ENCODE measurements at places on chromosomes 16 and 17. TPM values are rescaled to one million over a fixed set of nuclear protein-coding genes. Genes with fewer than 3 reads are reported as not detected.

Gene USP31
- total RNA-seq: 11.9 TPM

Gene EME2
- total RNA-seq: 54.6 TPM

Gene TMEM114
- not detected for total RNA-seq

Gene OR4D1
- total RNA-seq: not detected

Gene SGF29
- total RNA-seq: 52.7 TPM

Gene SOCS1
- total RNA-seq: 17.4 TPM

Gene KLHDC4
- 39.4 TPM for total RNA-seq

Gene COG7
- total RNA-seq: 57.0 TPM

Gene PYDC1
- not detected for total RNA-seq

Gene TMEM132E
- total RNA-seq: not detected

Gene PPL
- 50.0 TPM for total RNA-seq

Gene SYNGR3
- total RNA-seq: 3.9 TPM

GRCh38 chr16:48086422-48086821, 69.4 kb downstream of the ABCC12 start:
- no peaks in the 10 kb centered on the region for H3K36me3 ChIP-seq
- H3K4me3 ChIP-seq: no peak overlapping the region
- no peak overlapping the region for H3K27ac ChIP-seq
- H3K27me3 ChIP-seq: no peaks in the 10 kb centered on the region
- no peak for DNase-seq
- H3K4me1 ChIP-seq: no peaks in the 10 kb centered on the region

- no peak overlapping the region for H3K4me3 ChIP-seq
- H3K4me1 ChIP-seq: peaks cover 4% of the 10 kb centered on the region
- H3K27me3 ChIP-seq: no peaks in the 10 kb centered on the region
- no peak for DNase-seq
- H3K36me3 ChIP-seq: no peaks in the 10 kb centered on the region
These were observed 2.9 kb downstream of the SLC47A2 start for GRCh38 chr17:19713462-19713861.

- H3K27ac ChIP-seq: no peak overlapping the region
- H3K36me3 ChIP-seq: no peaks in the 10 kb centered on the region
- no peak overlapping the region for H3K4me3 ChIP-seq
- H3K4me1 ChIP-seq: no peaks in the 10 kb centered on the region
- H3K27me3 ChIP-seq: no peaks in the 10 kb centered on the region
These were observed 8.4 kb downstream of the TPPP3 start for GRCh38 chr16:67384778-67385510.

DNA sequence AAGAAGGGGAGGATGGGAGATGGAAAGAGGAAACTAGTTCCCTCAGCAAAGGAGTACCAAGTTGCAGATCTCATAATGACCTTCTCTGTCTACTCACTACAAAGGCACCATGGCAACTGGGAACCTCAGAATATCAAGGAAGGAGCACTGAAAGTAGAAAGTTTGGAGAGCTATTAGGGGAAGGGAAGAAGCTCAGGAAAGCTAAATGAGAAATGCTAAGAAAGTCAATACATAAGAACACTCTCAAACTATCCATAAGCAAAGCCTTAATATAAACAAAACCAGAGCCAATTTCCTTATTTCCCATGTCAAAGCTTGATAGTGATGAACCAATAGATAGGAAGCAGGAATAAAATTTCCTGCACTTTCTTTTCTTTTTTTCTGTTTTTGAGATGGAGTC, 57.9 kb upstream of the C17orf78 start:
- no peaks in the 10 kb centered on the region for H3K36me3 ChIP-seq
- no peaks in the 10 kb centered on the region for H3K4me1 ChIP-seq
- H3K27me3 ChIP-seq: no peaks in the 10 kb centered on the region
- no peak overlapping the region for H3K4me3 ChIP-seq
- no peak overlapping the region for H3K27ac ChIP-seq

DNA sequence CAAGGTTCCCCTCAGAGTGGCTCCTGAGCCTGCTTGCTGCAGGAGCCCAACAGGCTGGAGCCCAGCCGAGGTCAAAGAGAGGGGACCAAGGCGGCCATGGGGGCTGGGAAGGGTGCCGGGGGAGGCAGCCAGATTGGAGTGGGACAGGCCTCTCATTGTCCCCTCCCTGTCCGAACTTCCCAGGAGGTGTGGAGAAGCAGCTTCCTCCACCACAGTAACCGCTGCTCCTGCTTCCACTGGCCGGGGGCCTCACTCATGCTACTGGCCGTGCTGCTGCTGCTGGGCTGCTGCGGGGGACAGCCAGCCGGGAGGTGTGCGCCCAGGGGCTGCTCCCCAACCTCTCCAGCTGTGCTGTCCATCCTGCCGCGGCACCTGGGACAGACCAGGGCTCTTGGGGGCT, 29.3 kb downstream of the TMEM94 start:
- no peaks in the 10 kb centered on the region for H3K27me3 ChIP-seq
- no peak overlapping the region for H3K27ac ChIP-seq
- H3K4me3 ChIP-seq: no peak overlapping the region
- peaks cover 3% of the 10 kb centered on the region for H3K4me1 ChIP-seq
- peaks cover 3% of the 10 kb centered on the region for H3K36me3 ChIP-seq

DNA sequence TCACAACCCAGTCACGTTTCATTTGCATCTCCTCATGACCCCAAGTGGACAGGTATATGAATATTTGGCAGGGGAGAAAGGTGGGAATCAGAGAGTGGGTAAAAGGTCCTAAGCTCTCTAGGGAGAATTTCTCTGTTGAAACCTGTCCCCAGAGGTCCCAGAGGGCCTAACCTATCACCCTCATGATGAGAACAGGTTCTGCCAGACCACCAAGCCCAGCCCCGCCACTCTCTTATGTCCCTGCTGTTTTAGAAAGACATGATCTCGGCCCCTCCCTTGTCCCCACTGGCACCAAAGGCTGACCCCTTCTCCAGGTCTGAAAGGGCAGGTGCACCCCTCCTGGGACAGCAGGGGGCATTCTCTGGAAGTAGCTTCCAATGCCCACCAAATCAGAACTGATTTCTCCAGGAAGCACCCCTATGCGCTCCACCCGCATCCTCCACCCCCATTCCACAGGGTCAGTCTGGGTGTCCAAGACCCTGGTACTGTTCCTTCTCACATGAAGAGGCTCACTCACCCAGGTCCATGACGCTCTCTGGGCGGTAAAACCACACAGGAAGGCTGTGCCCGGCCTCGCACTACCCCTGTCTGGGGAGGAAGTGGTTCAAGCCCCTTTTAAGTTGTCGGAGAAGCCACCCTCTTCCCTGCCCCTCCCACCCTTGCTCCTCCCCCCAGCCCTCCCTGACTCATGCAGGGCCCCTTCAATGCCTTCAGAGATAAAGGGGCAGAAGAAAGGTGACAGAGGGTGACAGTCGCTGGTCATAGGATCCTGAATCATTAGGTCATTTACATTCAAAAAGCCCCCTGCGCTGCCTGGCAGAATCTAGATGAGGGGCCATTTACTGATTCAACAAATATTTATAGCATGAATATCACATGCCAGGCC, at the start of gene CCR7:
CCR7 (minus strand) TSS at position 590 of the 886 bp plus-strand sequence; CDS start at position 527, 63 bp downstream.
- H3K27ac ChIP-seq: no peak within 1 kb of the TSS
- no peaks in the 10 kb centered on the region for H3K27me3 ChIP-seq
- peaks cover 7% of the 10 kb centered on the region for H3K4me1 ChIP-seq

- H3K27ac ChIP-seq: no peak overlapping the region
- H3K27me3 ChIP-seq: no peaks in the 10 kb centered on the region
- no peak overlapping the region for H3K4me3 ChIP-seq
- no peaks in the 10 kb centered on the region for H3K36me3 ChIP-seq
- no peak for DNase-seq
These were observed 26.4 kb downstream of the NUP85 start for GRCh38 chr17:75231741-75232464.

- H3K36me3 ChIP-seq: no peaks in the 10 kb centered on the region
- peaks cover 35% of the 10 kb centered on the region for H3K4me1 ChIP-seq
- no peak for DNase-seq
These were observed 24.8 kb downstream of the CCR7 start for GRCh38 chr17:40540448-40540847.

GRCh38 chr17:83008526-83008925, 70.9 kb upstream of the METRNL start:
- DNase-seq: no peak
- H3K27me3 ChIP-seq: no peaks in the 10 kb centered on the region
- no peaks in the 10 kb centered on the region for H3K36me3 ChIP-seq
- no peak overlapping the region for H3K27ac ChIP-seq
- H3K4me1 ChIP-seq: no peaks in the 10 kb centered on the region

DNA sequence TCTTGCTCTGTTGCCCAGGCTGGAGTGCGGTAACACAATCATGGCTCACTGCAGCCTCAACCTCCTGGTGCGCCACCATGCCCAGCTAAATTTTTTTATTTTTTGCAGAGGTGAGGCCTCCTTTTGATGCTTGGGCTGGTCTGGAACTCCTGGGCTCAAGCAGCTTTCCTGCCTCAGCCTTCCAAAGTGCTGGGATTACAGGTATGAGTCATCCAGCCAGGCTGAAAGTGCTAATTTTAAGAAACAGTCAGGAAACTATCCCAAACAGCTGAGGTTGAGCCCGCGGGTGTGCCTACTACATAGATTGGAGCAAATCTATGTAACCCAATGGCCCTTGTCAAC, 738 bp upstream of the XPO6 start:
- no peak overlapping the region for H3K27ac ChIP-seq
- peak overlapping the region; percentile 84 for H3K4me3 ChIP-seq
- H3K4me1 ChIP-seq: no peaks in the 10 kb centered on the region

DNA sequence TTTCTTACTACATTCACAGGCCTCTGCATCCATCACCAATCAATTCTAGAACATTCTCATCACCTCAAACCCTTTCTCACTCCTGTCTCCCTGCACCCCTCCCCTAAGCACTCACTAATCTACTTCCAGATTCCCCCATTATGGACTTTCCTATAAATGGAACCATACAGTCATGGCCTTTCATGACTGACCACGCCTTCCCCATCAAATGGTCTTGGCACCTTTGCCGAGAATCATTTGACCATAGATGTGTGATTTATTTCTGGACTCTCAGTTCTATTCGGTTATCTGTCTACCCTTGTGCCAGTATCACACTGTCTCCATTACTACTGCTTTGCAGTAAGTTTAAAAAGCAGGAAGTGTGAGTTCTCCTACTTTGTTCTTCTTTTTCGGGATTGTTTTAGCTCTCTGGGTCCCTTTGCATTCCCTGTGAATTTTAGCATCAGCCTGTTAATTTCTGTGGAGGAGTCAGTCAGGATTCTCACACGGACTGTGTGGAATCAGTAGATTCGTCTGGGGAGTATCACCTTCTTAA, 27.5 kb downstream of the GTF3C1 start:
- DNase-seq: no peak
- no peaks in the 10 kb centered on the region for H3K27me3 ChIP-seq

- H3K36me3 ChIP-seq: no peaks in the 10 kb centered on the region
- H3K27me3 ChIP-seq: no peaks in the 10 kb centered on the region
- peak overlapping the region; percentile 73 for H3K4me3 ChIP-seq
- peak overlapping the region; percentile 85 for H3K27ac ChIP-seq
- peaks cover 6% of the 10 kb centered on the region for H3K4me1 ChIP-seq
- peak; percentile 56 for DNase-seq
These were observed 7.9 kb upstream of the SLFN14 start for GRCh38 chr17:35568561-35568960.

DNA sequence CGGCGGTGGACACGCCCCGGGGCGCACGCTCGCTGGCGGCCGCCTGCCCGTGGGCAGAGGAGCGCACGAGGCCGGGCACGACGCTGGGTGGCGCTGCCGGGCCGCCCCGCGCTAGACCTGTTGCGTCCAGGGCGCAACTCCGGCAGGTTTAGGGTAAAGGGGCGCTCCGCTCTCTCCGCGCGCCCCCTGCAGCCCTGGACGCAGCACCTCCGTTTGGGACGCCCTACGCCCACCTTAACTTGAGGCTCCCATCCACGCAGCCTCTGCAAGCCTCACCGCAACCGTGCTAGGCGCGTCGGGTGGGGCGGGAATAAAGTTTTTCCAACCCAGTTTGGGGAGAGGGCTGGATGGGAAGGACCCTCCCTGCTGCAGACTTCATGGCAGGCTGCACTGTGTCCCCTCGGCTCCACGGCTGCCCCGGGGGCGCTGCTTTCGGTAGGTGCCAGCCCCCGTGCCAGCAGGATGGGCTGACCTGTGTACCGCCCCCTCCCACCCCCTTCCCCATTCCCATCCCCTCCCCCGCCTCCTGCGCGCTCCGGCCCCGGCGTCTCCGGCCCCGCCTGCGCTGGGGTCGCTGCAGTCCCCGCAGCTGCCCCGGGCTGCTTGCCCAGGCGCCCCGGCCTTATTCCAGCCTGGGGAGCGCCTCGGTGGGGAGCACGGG, at the start of gene SYT17:
SYT17 (plus strand) TSS at position 531 of the 661 bp plus-strand sequence. CDS start 407 bp downstream, outside the sequence.
- no peaks in the 10 kb centered on the region for H3K27me3 ChIP-seq
- H3K36me3 ChIP-seq: no peaks in the 10 kb centered on the region
- H3K4me1 ChIP-seq: peaks cover 7% of the 10 kb centered on the region
- DNase-seq: peak; percentile 86

- H3K27ac ChIP-seq: no peak overlapping the region
- DNase-seq: no peak
- H3K27me3 ChIP-seq: no peaks in the 10 kb centered on the region
- H3K4me3 ChIP-seq: no peak overlapping the region
These were observed 108.9 kb upstream of the IRX5 start for GRCh38 chr16:54821731-54822130.

- H3K4me3 ChIP-seq: no peak overlapping the region
- no peaks in the 10 kb centered on the region for H3K36me3 ChIP-seq
- no peaks in the 10 kb centered on the region for H3K4me1 ChIP-seq
- no peak for DNase-seq
- no peak overlapping the region for H3K27ac ChIP-seq
These were observed 78.2 kb downstream of the CRISPLD2 start for GRCh38 chr16:84897911-84898377.

- peak overlapping the region; percentile 71 for H3K27ac ChIP-seq
- no peaks in the 10 kb centered on the region for H3K36me3 ChIP-seq
- no peaks in the 10 kb centered on the region for H3K27me3 ChIP-seq
These were observed 587 bp downstream of the PLD6 start for GRCh38 chr17:17205368-17206123.

GRCh38 chr17:82424001-82424862, 5.8 kb upstream of the OGFOD3 start:
- no peak overlapping the region for H3K4me3 ChIP-seq
- DNase-seq: no peak
- H3K4me1 ChIP-seq: no peaks in the 10 kb centered on the region
- H3K36me3 ChIP-seq: peaks cover 9% of the 10 kb centered on the region
- H3K27ac ChIP-seq: no peak overlapping the region

GRCh38 chr17:41103896-41104295, 1.3 kb upstream of the KRTAP4-9 start:
- no peak overlapping the region for H3K27ac ChIP-seq
- no peaks in the 10 kb centered on the region for H3K27me3 ChIP-seq
- H3K4me1 ChIP-seq: no peaks in the 10 kb centered on the region
- no peaks in the 10 kb centered on the region for H3K36me3 ChIP-seq

GRCh38 chr16:82990155-82990554, 363.4 kb downstream of the CDH13 start:
- H3K4me3 ChIP-seq: no peak overlapping the region
- no peak overlapping the region for H3K27ac ChIP-seq
- DNase-seq: no peak
- no peaks in the 10 kb centered on the region for H3K36me3 ChIP-seq
- H3K27me3 ChIP-seq: no peaks in the 10 kb centered on the region

GRCh38 chr16:75924397-75924796, 198.1 kb upstream of the CPHXL start:
- no peak for DNase-seq
- no peaks in the 10 kb centered on the region for H3K4me1 ChIP-seq
- no peak overlapping the region for H3K4me3 ChIP-seq
- no peaks in the 10 kb centered on the region for H3K27me3 ChIP-seq
- H3K27ac ChIP-seq: no peak overlapping the region

GRCh38 chr17:82956146-82956725, 116.4 kb upstream of the ZNF750 start:
- no peak overlapping the region for H3K27ac ChIP-seq
- H3K4me1 ChIP-seq: no peaks in the 10 kb centered on the region
- H3K4me3 ChIP-seq: no peak overlapping the region
- DNase-seq: peak; percentile 30
- no peaks in the 10 kb centered on the region for H3K36me3 ChIP-seq
- H3K27me3 ChIP-seq: no peaks in the 10 kb centered on the region

GRCh38 chr17:49054342-49055092, 57.3 kb downstream of the IGF2BP1 start:
- H3K4me1 ChIP-seq: no peaks in the 10 kb centered on the region
- no peaks in the 10 kb centered on the region for H3K36me3 ChIP-seq
- no peaks in the 10 kb centered on the region for H3K27me3 ChIP-seq
- DNase-seq: no peak
